ENCODE measurements at places on chromosomes 5 and 9. TPM values are rescaled to one million over a fixed set of nuclear protein-coding genes. Genes with fewer than 3 reads are reported as not detected.

GKAP1 gene
- total RNA-seq = 4.0 TPM

- H3K4me1 ChIP-seq = no peaks in the 10 kb centered on the region
- H3K27ac ChIP-seq = no peak overlapping the region
- no peak overlapping the region for H3K4me3 ChIP-seq
- no peak for DNase-seq
Observed at GRCh38 chr9:89842267-89842768, 237.5 kb downstream of the GADD45G start.

DNA sequence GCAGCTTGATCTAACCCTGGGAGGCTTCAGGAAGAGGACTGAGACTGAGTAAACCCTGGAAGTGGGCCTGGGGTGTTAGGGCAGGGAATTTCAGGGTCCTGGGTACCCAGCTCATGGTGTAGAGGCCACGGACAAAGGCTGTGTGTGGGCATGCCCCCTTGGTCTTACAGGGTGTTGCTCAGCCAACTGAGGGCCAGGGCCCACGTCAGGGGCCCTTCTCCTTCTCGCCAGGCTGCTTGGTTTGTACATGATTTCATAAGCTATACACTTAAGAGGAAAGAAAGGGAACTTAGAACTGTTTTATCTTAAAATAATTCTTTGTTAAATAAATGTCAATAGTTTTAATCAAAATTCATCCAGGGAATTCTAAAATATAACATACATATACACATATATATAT, 95.4 kb downstream of the TLE4 start:
- H3K27me3 ChIP-seq = no peaks in the 10 kb centered on the region
- H3K4me1 ChIP-seq = peaks cover 2% of the 10 kb centered on the region
- H3K36me3 ChIP-seq = no peaks in the 10 kb centered on the region
- DNase-seq = no peak
- H3K4me3 ChIP-seq = no peak overlapping the region
- H3K27ac ChIP-seq = no peak overlapping the region

ZBTB26 gene
- total RNA-seq = 4.8 TPM

TMEM252 gene
- total RNA-seq = not detected

- no peak overlapping the region for H3K4me3 ChIP-seq
- no peaks in the 10 kb centered on the region for H3K27me3 ChIP-seq
- H3K4me1 ChIP-seq = no peaks in the 10 kb centered on the region
- H3K36me3 ChIP-seq = no peaks in the 10 kb centered on the region
- DNase-seq = no peak
Observed at GRCh38 chr9:138052635-138053320, 175.2 kb downstream of the CACNA1B start.

- H3K36me3 ChIP-seq = no peaks in the 10 kb centered on the region
- no peak for DNase-seq
- no peak overlapping the region for H3K27ac ChIP-seq
- peaks cover 14% of the 10 kb centered on the region for H3K4me1 ChIP-seq
Observed at GRCh38 chr9:121266356-121266755, 1.6 kb upstream of the GSN start.

GRCh38 chr5:178363501-178364325, 131.1 kb upstream of the PHYKPL start:
- H3K4me3 ChIP-seq = no peak overlapping the region
- no peak for DNase-seq
- H3K27ac ChIP-seq = no peak overlapping the region
- no peaks in the 10 kb centered on the region for H3K27me3 ChIP-seq

GRCh38 chr5:127586811-127587210, 62.1 kb upstream of the CTXN3 start:
- H3K36me3 ChIP-seq = no peaks in the 10 kb centered on the region
- no peak overlapping the region for H3K27ac ChIP-seq
- no peak for DNase-seq
- H3K27me3 ChIP-seq = no peaks in the 10 kb centered on the region

- no peak overlapping the region for H3K27ac ChIP-seq
- no peaks in the 10 kb centered on the region for H3K27me3 ChIP-seq
- no peaks in the 10 kb centered on the region for H3K36me3 ChIP-seq
- DNase-seq = no peak
- no peak overlapping the region for H3K4me3 ChIP-seq
Observed at GRCh38 chr9:3181049-3181953, 337.4 kb upstream of the PUM3 start.

FCN1 gene
- total RNA-seq = 1.6 TPM

GRCh38 chr5:150113047-150113744, 26.8 kb upstream of the CSF1R start:
- no peak overlapping the region for H3K27ac ChIP-seq
- DNase-seq = no peak
- H3K4me1 ChIP-seq = no peaks in the 10 kb centered on the region
- no peaks in the 10 kb centered on the region for H3K36me3 ChIP-seq

- no peak overlapping the region for H3K27ac ChIP-seq
- DNase-seq = no peak
- H3K4me3 ChIP-seq = no peak overlapping the region
- H3K4me1 ChIP-seq = no peaks in the 10 kb centered on the region
Observed at GRCh38 chr5:92518318-92518904, 1062.6 kb downstream of the NR2F1-AS1 start.

DNA sequence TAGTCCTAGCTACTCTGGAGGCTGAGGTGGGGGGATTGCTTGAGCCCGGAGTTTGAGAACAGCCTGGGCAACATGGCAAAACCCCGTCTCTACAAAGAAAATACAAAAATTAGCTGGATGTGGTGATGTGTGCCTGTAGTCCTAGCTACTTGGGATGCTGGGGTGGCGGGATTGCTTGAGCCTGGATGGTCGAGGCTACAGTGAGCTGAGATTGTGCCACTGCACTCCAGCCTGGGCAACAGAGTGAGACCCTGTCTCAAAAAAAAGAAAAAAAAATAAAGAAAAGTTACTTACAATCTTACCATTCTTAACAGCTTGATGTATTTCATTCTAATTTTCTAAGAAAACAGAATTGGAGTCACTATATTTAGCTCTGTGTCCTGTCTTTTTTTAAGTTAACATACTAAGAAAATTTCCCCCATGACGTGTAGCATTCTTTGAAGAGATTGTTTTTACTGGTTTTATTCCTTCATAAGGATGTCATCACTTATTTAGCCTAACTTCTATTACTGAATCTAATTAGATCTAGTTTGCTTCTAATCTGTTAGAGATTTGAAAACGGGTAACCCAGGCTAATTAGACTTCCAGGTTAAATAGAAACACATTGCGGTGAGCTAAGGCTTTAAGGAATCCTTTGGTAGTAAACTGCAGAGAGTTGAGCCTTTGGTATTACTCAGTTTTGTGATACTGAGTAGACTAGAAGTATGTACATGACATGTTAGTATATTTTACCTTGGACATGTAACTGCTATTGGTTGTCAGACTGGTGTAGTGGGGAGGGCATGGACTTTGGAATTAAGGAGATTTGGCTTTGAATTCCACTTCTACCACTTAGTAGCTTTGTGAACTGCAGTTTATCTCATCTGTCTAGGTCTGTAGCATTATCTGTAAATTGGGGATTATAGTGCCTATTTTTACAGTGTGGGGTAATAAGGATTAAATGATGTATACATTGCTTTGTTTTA, 24.0 kb downstream of the HSPA4 start:
- no peaks in the 10 kb centered on the region for H3K27me3 ChIP-seq
- no peak overlapping the region for H3K27ac ChIP-seq
- H3K4me3 ChIP-seq = no peak overlapping the region
- peaks cover 38% of the 10 kb centered on the region for H3K36me3 ChIP-seq

SPATA31D4 gene
- not detected for total RNA-seq

ARHGEF37 gene
- total RNA-seq = 0.13 TPM

SETX gene
- total RNA-seq = 39.3 TPM

- no peak overlapping the region for H3K27ac ChIP-seq
- H3K4me3 ChIP-seq = no peak overlapping the region
- no peak for DNase-seq
- H3K36me3 ChIP-seq = no peaks in the 10 kb centered on the region
- H3K27me3 ChIP-seq = no peaks in the 10 kb centered on the region
Observed at GRCh38 chr9:28209130-28209529, 635.8 kb upstream of the C9orf72 start.

DNA sequence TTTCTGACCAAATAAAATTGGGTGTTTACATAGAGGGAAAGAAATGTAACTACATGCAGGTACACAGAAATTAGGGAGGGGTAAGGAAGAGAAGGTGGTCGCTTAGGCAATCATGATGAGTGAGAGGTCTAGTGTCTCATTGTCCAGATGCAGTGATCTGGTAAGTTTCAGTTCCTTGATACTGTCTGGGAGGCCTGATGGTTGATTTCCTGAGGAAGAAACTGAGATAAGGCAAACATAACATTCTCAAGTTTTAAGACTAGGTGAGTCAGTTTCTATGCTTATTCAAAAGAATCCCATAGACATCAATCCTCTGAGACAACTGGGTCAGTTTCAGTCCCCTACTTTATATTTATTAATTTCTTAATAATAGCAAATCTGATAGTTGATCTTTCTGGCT, 843.3 kb upstream of the CDH10 start:
- no peaks in the 10 kb centered on the region for H3K4me1 ChIP-seq
- no peak for DNase-seq
- H3K27me3 ChIP-seq = no peaks in the 10 kb centered on the region
- H3K27ac ChIP-seq = no peak overlapping the region

DNA sequence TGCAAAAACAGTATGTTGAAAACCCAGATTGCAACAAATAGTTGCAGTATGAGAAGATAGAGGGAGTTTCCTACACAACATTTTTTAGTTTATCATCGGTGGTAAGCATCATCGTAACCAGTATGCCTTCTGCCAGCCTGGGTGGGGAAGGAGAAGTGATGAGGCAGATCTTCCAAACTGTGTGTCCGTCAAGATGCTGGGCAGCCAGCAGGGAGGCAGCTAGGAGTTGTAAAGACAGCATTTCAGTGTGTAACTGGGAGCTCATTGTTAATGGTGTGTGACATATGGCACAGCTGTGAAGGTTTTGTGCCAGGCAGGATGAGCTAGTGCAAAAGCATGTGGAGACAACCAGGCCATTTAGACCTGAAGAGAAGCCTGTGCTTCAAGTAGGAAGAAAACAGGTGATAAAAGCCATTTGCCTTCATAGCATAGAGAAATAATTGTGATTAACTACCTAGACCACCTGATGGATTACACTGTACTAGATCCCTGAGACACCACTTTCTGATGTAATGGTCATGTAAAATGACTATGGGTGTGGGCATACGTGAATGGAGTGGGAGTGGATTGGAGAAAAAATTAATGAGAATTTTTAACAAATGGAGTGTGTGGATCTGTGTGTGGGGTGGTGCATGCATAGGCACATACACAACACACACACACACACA, 347.0 kb upstream of the ADAMTSL1 start:
- no peaks in the 10 kb centered on the region for H3K36me3 ChIP-seq
- H3K27ac ChIP-seq = no peak overlapping the region
- H3K4me3 ChIP-seq = no peak overlapping the region
- no peaks in the 10 kb centered on the region for H3K27me3 ChIP-seq
- no peak for DNase-seq
- no peaks in the 10 kb centered on the region for H3K4me1 ChIP-seq

DNA sequence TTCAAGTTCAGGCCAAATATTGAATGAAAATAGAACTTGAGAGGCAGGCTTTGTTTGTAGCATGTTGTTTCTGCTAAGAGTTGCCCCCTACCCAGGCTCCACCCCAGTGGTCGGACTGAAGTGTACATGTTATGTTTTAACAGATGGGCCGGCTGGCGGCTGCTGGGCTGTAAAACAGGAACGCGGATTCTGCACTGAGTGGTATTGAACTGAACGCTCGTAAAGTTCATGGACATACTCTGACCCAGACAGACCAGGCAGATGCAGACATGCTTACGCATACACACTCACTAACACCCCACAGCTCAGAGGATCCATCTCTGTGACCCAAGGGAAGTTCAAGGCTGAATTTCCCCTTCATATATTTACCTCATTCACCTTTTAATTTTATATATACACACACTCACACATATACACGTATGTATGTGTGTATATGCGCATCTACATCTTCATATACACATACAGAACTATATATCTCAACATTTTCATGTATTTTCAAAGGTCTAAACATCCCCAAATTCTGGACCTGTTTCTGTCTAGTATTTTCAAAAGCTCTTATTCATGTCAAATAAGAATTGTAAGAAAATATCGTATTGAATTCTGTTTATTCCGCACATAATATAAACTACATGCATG, 1.4 kb downstream of the MARCHF3 start:
- no peaks in the 10 kb centered on the region for H3K36me3 ChIP-seq
- DNase-seq = peak; percentile 4
- H3K4me3 ChIP-seq = peak overlapping the region; percentile 77
- H3K27me3 ChIP-seq = peaks cover 7% of the 10 kb centered on the region
- peaks cover 13% of the 10 kb centered on the region for H3K4me1 ChIP-seq

DNA sequence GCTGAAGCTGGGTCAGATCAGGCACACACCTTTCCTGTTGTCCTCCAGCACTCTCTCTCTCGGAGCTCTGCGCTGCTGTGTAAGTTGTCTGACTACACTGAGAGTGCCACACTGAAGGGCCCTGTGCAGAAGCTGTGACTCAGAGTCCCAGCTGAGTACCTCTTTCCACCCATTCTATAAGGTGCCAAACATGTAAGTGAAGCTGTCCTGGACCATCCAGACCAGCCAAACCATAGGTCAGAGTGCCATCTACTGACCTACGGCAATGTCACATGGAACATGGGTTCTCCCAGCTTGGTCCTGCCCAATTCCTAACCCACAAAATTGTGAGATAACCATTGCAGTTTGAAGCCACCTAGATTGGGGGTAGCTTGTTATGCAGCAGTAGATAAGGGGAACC, 68.2 kb downstream of the ADCY2 start:
- no peaks in the 10 kb centered on the region for H3K36me3 ChIP-seq
- H3K4me3 ChIP-seq = no peak overlapping the region
- H3K27ac ChIP-seq = no peak overlapping the region
- no peak for DNase-seq

DNA sequence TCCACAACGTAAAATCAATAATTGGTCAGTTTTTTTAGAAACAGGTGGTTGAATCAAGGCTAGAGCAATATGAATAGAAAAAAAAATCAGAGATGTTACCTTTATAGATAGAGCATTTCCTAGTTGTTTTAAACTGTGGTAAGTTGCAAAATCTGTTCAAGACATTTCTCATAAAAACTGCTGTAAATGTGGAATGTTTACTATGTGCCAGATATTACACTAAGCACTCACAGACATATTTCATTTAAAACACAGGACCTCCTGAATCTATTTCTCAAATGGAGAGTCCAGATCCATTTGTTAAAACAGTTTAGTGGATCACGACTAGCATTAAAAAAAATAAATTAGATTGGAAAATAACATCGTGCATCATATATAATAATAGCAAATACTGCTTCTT, 570.0 kb upstream of the ZNF608 start:
- no peak for DNase-seq
- no peaks in the 10 kb centered on the region for H3K4me1 ChIP-seq
- no peaks in the 10 kb centered on the region for H3K27me3 ChIP-seq
- no peak overlapping the region for H3K27ac ChIP-seq
- H3K4me3 ChIP-seq = no peak overlapping the region
- H3K36me3 ChIP-seq = no peaks in the 10 kb centered on the region

CNTLN gene
- 0.20 TPM for total RNA-seq

- no peaks in the 10 kb centered on the region for H3K4me1 ChIP-seq
- H3K4me3 ChIP-seq = no peak overlapping the region
Observed at GRCh38 chr9:113990570-113990907, 87.6 kb downstream of the AMBP start.

C9orf43 gene
- 0.90 TPM for total RNA-seq

GRM6 gene
- not detected for total RNA-seq

SLCO6A1 gene
- not detected for total RNA-seq

All from CD8-positive, alpha-beta memory T cell (primary cell).